Stimulated activated CD8-positive, alpha-beta memory T cell treated with anti-CD3 and anti-CD28 coated beads, Interleukin-4, amount 100 ng/mL, for 1 hour (primary cell): ENCODE measurements at places on chromosomes 6 and 20.

- no peak for DNase-seq
Observed at GRCh38 chr20:3115190-3116107, 30.9 kb upstream of the AVP start.

DNA sequence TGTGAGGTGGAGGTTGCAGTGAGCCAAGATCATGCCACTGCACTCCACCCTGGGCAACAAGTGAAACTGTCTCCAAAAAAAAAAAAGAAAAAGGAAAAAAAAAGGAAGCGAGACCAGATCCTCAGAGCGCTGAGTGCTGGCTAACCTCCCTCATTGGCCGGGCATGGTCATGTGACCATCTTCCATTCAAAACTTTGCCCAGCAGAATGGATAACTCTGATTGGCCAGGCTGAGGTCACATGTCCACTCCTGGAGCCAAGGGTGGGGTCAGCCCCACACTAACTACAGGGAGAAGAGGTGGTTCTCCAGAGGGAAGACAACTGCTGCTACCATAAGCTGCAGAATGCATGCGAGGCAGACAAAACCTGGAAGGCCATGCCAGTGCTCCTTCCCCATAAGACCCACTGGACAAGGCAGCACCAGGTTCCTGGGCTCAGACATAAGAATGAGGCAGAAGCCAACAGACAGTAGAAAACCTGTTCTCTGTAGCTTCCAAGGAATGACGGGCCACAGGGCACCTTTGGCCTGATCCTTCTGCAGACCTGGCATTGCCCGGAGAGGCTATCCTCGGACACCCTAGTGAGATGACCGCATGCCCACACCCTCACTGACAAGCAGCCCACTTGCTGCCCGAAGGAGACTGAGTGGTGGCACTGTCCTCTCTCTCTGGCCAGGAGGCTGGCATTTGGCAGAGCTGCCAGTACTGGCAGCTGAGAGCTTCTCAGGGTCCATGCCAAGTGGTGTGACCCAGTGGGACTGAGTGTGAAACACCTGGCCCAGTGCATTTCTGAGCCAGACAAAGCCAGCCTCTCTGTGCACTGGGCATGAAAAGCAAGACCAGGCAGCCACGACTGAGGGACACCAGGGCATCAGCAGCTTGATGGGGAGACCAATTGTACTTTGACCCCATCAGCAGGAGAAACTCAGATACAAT, 311.9 kb upstream of the SULF2 start:
- no peak for DNase-seq

- DNase-seq = no peak
Observed at GRCh38 chr6:149236589-149236988, 80.9 kb upstream of the TAB2 start.

- DNase-seq = no peak
Observed at GRCh38 chr20:62766071-62766450, 30.2 kb upstream of the MRGBP start.

GRCh38 chr20:6008254-6008653, 45.6 kb downstream of the LRRN4 start:
- DNase-seq = no peak

GRCh38 chr6:55319961-55320695, 7.1 kb upstream of the GFRAL start:
- no peak for DNase-seq

DNA sequence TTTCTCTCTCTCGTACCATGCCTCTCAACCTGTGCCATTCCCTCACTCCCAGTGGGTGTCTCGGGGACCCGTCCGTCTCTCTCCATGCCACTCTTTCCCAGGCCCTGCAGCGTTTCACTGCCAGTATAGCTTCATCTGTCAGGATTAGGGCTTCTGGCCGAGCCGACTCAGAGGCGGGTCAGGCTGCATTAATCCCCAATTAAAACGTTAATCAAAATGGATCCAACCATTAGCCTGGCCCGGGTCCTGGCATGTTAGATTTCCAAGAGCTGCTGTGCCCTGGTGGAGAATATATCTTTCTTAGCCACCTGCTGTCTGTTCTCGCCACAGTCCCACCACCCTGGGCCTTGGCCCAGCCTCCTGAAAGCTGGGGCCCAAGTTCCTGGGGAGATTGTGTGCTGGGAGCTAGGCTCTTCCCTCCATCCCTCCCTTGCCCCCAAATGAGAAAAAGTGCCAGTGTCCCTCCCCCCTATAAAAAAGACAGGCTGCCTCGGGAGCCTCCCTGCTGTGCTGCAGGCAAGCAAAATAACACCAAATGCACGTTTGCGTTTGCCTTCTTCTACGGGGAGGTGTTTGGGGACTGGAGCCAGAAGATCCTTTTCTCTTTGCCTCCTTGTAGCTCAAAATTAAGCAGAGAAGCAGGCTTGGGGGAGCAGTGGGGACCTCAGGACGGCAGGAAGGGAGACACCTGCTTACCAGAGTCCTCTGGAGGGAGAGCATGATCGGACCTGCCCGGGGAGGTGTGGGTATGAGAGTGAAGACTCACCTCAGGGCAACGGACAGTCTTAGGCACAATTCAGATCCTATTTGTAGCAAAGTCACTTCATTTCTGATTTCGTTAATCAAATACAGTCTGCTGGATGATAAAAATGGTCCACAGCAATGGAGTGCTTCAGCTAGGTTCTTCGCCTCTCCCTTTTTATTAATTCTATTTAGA, 3.0 kb downstream of the KCNG1 start:
- no peak for DNase-seq

DNA sequence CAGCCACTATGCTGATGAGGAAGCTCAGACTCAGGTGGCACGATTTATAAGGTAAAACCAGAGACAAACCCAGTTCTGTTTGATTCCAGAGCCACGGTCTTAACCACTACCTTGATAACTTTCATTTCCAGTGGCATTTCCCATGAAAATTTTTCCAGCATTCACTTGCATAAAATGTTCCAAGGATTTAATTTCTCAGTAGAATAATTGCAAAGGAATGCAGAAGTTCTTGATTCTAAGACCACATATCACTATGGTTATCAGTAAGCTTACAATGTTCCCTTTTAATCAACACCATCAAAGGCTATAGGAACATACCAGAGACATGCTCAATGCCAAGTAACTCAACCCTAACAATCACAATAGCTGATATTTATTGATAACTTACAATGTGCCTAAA, 306.0 kb upstream of the HS3ST5 start:
- DNase-seq = no peak

DNA sequence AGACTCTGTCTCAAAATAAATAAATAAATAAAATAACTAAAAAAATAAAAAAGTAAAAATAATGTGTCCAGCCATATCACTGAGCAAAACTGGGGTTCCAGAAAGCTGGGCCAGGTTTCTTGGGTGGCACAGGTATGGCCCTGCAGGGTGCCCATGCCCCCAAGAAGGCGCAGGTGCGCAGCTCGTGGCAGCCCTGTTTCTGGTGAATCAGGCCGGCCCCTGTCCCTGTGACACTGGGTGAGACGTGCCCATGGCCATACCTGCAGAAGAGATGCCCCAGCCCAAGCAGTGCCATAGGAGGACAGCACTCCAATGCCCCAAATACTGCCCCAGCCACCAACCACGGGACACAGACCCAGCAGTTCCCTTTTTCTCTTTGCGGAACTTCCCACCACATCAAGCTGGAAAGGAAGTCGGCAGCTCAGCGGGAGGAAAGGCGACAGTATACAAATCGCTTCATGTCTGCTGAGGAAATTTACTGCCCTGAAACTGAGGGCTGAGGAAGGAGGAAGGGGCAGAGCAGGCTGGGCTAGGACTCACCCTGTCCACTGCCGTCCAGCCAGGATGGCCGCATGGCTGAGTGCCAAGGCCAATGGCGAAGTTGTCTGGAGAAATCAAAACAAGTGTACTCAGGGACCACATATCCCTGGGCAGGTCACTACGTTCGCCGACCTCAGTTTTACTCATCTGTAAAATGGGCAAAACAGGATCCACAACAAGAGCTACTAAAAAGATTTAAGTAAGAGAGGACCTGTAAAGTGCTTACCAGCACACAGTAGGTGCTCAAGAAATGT, 55.4 kb downstream of the PREX1 start:
- DNase-seq = no peak

DNA sequence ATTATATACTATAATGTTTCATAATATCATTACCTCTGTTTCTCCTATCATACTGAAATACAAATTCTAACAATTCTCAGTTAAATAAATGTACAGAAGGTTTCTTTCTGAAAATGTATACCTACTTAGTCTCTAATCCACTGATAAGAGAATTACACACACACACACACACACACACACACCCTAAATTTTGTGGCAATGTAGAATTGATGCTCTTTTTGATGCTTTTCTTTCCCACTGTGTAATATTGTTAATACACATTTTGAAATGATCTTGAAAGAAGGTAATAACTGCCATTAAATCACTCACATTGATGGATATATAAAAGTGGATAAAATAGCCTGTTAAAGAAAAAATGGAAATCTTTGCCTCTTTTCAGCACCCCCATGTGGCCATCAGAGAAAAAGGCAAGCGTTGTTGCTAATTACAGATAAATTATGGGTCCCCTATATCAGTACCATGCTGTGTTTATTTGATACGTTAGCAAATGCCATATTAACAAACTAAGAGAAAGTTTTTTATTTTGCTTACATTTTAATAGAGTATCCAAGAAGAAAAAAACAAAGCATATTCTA, 76.6 kb upstream of the VGLL2 start:
- DNase-seq = no peak

- no peak for DNase-seq
Observed at GRCh38 chr20:8144282-8145245, 12.5 kb downstream of the PLCB1 start.

GRCh38 chr20:8526610-8527009, 394.5 kb downstream of the PLCB1 start:
- DNase-seq = no peak

DNA sequence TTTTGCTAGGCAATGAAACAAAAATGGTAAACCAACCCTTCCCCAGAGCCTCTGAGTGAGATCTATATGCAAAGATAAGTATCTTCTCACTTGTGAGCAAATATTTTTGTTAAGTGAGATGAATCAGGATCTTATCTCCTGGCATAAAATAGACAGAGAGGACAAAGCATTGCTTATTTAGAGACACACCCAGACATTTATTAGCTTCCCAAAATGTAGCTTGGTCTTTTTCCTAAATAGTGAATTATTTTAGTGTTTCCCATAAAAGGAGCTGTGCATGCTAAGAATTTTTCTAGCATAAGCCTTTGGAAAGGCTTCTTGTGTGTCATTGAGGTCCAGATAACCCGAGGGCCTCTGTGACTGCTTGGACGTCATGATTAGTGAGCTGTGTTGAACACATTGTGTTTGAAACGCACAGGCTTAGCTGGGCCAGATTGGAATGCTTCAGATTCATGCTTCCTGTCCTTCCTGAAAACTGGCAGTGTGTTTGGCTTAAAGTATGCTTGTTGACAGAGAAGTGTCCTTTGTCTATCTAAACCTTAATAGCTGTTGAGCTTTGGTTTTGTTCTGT, 16.5 kb downstream of the MTHFD1L start:
- no peak for DNase-seq

- DNase-seq = no peak
Observed at GRCh38 chr20:60837173-60837770, 414.8 kb upstream of the CDH4 start.

DNA sequence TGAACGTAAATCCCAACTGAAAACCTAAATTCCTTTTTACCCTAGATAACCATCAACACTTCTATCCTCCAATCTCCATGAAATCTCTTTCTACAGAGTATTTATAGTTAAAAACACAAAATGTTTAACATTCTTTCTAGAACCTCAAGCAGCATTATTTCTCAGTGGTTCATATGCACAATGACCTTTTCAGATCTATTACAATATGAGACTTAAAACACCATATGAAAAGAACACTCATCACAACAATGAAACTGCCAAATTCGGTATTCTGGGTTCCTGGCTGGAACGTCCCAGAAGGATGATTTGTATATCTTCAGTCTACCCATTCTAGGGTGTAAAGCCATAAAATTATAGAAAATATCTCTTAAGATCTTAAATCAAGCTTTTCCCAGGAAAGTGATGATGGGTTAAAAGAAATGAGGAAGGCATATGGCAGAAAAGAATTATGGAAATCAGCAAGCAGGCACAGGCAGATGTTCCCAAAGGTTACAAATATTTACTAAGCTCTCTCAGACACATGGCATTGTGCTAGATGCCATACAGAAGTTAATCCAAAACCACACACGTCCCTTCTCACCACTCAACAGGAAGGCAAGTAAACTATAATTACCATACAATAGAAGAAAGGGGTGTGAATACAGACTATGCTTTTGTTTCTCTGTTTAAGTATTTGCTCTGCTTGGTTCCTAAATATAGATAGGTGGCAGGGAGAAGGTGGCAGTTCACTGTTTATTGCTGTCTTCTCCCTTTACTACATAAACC, 118.0 kb downstream of the CHD6 start:
- no peak for DNase-seq

DNA sequence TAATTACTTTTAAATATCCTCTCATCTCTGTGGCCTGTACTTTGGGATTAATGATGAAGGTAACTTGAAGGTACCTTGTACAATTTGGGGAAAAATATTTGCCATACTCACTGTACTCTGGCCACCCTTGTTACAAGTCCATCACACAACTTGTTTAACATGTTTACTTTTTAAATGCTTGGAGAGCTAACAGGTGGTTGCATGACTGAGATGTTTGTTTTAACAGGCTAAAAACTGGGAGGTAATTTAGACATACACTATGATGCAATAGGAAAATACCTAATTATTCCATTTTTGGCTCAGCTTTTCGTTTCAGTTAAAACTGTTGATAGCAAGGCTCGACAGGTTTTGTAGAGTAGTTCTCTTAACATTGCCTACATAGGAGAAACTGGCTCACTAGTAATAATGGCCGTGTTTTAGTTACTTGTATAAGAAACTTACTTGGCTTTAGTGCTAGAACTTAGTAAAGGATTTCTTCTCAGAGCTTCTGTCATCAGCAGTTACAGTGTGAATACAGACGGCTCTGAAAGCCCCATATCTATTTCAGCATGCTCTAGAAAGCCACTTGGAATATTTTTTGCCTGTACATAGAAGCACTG, 489.8 kb upstream of the SOX4 start:
- no peak for DNase-seq

- no peak for DNase-seq
Observed at GRCh38 chr20:42270539-42270938, 652.4 kb upstream of the CHD6 start.

DNA sequence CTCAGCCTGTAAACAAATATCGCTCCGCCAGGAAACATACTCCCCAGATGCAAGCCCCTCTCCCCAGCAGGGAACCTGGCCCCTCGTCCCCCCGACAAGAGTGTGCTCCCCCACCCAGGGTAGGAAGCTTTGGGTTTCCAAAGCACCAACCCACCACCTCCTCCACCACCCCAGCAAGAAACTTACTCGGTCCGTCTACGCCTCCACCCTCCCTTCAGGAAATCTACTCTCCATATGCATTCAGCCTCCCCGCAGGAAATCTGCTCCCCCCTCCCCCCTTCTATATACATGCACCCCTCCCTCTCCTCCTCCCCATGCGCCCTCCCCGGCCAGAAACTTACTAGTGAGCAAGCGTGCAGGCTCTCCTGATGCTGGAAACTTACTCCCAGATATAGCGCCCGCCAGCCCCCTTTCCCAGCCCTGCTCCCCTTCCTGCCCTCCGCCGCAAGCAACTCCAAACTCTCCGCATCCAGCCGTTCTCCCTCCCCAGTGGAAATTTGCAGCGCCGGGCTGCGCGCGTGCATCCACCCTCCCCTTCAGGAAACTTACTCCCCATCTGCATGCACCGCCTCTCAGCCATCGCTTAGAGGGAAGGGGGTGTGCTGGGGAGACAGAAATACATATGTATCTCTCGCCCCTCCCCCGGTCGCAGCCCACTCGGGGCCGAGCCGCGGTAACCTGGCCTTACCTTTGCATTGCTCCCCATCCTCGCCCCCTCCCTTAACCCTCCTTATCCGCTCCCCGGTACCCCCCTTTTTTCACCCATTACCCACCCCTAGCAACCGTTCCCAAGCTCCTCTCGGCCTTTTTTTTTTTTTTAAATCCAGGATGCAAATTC, at the start of gene TRERF1:
TSS of gene TRERF1 (minus strand) at position 594 of the 838 bp plus-strand sequence. CDS start 182,336 bp downstream, outside the sequence.
- DNase-seq = no peak

- no peak for DNase-seq
Observed at GRCh38 chr6:111888928-111889695, 15.9 kb upstream of the FYN start.
